Urinary bladder (tissue), 4 donors: ENCODE measurements at places on chromosomes 1 and 21.
A peak's percentile ranks its signal among the peaks of the same experiment; 100 is the strongest.

- DNase-seq, result no peak
These were observed 4.2 kb upstream of the PFKL start for GRCh38 chr21:44295646-44296045.

DNA sequence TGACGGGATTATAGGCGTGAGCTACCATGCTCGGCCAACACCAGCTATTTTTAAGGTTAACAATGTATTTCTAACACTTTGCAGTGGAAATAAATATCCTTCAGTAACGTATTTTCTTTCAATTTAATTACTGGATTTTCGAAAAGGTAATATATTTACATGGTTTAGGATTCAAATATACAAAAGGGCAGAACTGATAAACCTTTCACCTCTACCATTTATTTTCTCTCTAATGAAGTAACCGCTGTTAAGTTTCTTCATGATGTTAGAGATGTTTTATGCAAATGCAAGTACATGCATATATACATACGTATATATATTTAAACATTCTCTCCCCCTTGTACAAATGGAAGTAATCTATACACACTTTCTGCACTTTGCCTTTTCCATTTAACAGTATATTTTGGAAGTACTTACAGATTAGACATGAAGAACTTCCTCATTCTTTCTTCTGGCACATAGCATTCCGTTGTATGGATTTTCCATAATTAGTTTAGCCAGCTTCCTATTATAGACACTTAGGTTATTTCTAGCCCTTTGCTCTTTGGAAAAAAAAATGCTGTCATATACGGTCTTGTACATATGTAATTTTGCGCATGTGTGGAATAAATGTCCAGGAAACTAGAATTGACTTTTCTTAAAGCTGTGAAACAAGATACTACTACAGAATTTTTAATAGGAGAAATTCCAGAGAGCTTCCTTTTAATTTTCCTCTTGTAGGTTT is 14.9 kb upstream of the HJV start:
- DNase-seq, result no peak

GRCh38 chr1:186768906-186769305 is 59.8 kb upstream of the PLA2G4A start:
- DNase-seq, result no peak

DNA sequence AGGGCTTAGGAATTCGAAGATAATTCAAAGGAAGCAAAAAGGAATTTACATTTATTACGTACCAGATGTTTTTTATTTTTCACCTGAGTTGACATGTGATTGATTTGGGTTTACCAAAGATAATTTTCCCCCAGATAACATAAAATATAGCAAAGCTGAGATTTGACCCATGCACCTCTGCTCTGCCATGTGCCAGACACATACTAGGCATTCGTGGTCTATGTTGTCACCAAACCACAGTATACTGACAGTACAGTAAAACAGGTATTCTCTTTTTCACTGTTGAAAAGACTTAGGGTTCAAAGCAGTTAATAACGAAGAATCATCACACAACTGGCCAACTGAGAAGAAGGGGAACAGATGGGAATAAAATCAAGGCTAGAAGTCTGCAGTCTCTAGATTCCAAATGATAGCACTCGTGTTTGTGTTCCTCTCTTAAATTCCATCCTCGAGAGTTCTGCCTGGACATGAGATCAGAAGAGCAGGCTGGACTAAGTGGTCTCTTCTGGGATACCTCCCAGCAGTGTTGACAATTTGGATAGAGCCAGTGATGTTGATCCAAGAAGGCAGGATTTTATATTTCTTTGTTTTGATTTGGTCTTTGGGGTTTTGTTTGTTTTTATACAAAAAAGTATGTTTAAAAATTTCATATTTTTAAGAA is 85.3 kb upstream of the RAVER2 start:
- no peak for DNase-seq

GRCh38 chr1:155322953-155323728 is 2.4 kb downstream of the RUSC1 start:
- DNase-seq, result peak; percentile 76

GRCh38 chr1:156898161-156898566 is 4.6 kb downstream of the PEAR1 start:
- no peak for DNase-seq
